ENCODE measurements at places on chromosomes 3 and 15. TPM values are rescaled to one million over a fixed set of nuclear protein-coding genes. Genes with fewer than 3 reads are reported as not detected.

DNA sequence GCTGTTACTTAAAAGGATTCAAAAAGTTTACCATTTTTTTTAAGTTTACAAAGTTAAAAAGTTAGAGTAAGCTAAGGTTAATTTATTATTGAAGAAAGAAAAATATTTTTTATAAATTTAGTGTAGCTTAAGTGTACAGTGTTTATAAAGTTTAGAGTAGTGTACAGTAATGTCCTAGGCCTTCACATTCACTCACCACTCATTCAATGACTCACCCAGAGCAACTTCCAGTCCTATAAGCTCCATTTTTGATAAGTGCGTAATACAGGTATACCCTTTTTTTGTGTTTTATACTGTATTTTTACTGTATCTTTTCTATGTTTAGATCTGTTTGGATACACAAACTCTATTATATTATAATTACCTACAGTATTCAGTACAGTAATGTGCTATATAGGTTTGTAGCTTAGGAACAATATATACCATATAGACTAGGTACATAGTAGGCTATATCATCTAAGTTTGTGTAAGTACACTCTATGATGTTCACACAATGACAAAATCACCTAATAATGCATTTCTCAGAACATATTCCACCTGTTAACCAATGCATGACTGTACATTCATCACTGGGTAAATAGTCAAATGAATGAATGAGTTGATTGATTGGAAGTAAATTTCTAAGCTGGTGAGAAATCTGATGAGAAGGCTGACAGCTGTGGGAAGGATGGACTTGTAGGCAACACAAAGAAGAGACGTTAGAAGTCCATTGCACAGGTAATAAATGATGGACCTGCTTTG is 95.2 kb upstream of the CDIN1 start:
- DNase-seq = no peak

CELSR3 gene
- 0.14 TPM for total RNA-seq

SLC7A14 gene
- not detected for total RNA-seq

WDR93 gene
- total RNA-seq = not detected

DNA sequence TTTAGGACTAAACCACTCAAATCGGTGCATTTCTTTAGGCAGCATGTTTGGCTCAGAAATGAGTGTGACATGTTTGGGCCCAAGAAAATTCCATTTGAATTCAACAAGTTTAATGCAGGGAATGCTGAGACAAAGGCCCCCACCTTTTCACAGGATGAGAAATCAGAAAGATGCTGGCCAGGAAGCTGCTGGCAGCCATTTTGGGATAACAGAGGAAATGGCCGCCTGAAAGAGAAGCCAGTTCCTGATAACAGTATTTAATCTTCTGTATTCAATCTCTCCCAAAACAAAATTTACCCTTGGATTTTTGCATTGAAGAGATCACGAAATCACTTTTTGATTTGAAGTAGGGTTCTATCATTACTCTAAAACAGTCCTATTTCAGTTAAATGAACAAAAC is 350.9 kb downstream of the SLC9A9 start:
- DNase-seq = no peak

DNA sequence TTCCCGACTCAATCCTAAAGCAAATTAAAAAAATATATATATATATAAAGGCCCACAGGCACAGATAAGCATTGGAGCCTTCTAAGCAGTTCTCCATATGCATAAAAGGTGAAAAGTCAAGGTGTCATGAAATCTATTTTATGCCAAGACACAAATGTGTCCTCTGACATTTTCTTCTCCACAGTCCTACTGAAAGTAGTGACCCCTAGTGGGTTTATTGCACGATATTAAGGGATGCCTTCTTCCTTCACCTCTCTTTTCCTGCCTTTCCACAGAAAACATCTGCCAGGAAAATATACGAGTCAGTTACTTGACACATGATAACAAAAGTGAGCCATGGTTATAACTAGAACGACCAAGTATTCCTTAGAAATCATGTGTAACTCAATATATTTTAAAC is 303.2 kb downstream of the TIGIT start:
- no peak for DNase-seq

DNA sequence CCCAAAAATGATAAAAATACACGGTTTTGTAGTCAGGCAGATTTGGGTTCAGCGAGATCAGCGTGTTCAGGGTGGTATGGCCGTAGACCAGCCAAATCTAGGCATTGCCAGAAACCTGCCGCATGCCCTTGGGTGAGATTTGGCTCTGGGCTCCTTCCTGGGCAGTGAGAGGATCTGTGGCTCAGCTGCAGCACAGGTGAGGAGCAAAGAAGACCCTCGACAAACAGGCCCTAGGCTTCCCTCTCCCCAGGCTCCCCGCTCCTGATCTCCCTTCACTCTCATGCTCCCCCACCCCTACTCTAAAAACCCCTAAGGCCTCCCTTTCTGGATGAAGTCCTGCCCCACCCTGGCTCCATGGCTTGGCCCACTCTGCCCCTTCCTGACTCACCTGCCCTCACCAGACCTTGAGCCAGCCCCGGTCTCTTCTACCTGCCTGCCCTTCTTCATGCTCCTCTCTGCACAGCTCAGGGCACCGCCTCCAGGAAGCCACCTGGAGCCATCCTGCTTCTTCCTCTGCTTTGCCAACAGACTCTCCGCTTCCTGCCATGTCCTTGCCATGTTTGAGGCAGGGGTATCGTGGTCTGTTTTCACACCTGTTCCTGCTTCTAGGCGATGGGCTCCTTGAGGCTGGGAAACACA is 88.1 kb downstream of the CORO2B start:
- DNase-seq = no peak

DNA sequence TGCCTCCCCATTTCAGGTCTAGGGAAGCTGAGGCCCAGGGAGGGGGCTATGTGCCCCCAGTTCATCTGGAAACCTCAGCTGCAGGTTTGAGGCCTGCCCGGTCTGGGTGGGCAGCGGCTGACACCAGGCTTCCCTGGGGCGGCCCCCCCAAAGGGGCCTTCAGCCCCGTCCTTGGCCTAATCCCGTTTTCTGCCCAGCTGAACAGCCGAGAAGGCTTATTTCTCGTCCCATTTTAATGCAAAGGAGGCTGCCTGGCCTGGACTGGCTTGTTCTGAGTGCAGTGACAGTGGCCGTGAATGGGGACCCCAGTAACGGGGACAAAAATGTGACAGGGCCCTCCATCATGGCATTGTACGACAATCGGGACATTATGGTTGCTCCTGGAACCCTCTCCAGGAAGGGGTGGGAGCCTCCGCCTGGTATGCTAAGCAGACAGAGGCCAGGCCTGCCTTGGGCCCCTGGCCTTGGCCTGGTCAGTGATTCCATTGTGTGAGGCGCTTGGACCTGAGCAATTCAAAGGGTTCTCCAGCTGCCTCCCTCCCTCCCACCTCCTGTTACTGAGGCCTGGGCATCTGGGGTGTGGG is 93.9 kb downstream of the WNT7A start:
- no peak for DNase-seq

ARHGEF26 gene
- total RNA-seq = 1.2 TPM

DNA sequence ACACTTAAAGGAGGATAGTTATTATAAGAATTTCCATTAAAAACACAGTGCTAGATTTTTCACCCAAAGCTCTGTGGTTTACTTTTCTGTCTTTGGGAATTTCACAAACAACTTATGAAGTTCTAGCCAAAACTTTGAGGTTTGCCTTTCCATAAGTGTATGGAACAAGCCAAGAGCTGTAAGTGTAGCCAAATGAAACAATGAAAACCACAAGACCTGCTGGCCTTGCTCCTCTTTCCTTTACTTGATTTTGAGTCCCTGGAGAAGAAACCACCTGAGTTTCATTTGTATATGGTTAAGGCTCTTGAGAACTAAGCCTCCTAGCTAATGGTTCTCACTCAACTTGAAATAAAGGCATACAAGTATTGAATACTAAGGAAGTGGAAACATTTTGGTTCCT is 365.3 kb upstream of the EPHA3 start:
- no peak for DNase-seq

DNA sequence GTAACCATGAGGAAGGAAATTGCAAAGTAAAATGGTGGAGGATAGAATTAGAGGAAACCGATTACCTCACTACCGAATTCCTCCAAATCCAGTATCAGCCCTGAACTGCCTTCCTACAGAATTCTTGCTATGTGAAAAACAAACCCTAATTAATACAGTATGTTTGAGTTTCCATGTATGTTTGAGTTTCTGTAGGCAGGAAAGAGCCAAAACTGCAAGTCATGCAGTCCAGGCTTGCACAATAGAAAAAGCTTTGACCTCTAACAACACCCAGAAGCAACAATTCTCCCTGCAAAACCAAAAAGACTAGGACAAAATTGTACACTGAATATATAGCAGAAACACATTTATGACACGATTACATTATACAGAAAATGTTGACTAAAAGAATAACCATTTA is 614.8 kb downstream of the DIPK2A start:
- DNase-seq = no peak

DNA sequence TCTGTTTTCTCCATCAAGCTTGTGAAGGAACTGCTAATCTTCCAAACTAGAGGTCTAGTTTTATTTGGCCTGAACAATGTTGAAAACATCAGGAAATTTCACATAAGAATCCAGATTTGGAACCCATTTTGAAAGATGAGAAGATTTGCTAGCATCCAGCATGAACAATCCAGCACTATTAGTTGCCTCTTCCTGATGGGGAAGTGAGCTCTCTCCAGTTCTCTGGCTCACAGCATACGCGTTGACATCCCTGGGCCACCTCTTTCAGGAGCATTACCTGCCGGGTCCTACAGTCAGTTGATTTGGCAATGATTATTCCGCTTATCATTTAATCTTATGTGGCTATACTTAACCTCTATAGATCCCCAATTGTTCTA is 10.9 kb downstream of the GPR87 start:
- no peak for DNase-seq

CP gene
- total RNA-seq = 6.2 TPM

DNA sequence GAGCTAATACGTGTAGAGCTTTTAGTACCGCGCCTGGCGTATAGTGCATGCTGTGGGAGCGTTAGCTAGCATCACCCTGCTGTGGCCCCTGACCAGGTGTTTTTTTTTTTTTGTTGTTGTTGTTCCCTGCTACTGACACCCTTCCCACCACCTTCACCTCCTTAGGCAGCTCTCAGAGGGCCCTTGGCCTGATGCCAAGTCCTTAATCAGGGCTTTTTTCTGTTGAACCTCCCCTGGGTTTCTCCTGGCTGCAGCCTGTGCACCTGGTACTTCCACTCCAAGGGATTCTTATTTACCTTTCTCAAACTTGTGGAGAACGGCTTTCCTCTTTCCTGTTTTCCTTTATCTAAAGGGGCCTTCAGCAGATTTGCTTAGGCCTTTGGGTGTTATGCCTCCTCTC is 53.3 kb downstream of the SLC7A14 start:
- DNase-seq = no peak

DNA sequence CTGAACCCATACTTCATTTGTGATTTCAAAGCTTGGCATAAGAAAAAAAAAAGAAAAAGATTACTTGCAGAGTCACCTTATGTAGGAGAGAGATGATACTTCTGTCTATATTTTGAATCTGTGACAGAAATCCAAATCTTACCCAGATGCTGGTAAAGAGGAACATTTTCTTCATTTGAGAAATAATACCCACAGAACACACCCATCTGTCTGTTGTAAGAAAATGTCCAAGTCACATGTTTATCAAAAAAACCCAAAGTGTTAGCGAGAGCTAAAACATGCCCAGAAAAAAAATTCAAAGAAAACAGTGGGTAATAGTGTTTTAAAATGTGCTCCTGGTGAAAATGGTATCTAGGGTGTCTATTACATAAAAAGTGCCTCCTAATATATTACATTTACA is 18.0 kb upstream of the RAP2B start:
- no peak for DNase-seq

GOLGA8M gene
- total RNA-seq = 2.5 TPM

GRCh38 chr3:10581251-10581650 is 75.9 kb upstream of the ATP2B2 start:
- no peak for DNase-seq

DNA sequence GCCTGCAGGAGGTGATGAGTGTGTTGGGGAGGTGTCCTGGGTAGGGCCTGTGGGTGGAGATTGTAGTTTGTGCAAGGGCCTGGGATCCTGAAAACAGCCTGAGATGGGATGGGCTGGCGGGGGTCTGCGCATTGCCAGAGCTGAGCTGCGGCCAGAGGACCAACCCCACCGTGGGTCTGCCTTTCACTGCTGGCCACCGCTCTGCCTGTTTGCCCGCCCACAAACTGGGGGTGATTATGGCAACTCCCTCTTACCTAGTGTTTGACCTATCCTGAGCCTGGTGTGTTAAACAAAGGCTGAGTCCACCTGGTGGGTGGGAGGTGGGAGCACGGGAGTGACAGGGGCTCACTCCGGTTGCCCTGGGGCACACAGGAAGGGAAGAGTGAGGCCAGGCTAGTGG is 9.8 kb downstream of the ABTB1 start:
- peak; percentile 12 for DNase-seq

COMMD4 gene
- 36.4 TPM for total RNA-seq

DNA sequence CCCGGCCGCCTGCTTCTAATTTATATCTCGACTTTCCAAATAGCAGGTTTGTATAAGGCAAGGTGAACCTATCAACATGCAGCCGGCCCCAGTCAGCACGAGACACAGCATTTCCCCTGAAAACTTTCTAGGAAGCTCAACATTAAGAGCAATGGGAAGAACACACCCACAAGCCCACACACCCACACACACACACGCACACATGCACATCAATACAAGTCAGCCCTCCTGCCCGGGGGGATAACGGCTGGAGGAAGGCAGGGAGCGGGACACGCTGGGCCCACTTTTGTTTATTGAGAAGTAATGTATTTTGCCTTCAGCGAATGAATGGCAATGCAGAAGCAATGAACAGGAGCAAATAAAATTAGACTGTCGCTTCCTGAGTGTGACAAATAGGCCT is 83.5 kb downstream of the PCSK6 start:
- DNase-seq = no peak

DNA sequence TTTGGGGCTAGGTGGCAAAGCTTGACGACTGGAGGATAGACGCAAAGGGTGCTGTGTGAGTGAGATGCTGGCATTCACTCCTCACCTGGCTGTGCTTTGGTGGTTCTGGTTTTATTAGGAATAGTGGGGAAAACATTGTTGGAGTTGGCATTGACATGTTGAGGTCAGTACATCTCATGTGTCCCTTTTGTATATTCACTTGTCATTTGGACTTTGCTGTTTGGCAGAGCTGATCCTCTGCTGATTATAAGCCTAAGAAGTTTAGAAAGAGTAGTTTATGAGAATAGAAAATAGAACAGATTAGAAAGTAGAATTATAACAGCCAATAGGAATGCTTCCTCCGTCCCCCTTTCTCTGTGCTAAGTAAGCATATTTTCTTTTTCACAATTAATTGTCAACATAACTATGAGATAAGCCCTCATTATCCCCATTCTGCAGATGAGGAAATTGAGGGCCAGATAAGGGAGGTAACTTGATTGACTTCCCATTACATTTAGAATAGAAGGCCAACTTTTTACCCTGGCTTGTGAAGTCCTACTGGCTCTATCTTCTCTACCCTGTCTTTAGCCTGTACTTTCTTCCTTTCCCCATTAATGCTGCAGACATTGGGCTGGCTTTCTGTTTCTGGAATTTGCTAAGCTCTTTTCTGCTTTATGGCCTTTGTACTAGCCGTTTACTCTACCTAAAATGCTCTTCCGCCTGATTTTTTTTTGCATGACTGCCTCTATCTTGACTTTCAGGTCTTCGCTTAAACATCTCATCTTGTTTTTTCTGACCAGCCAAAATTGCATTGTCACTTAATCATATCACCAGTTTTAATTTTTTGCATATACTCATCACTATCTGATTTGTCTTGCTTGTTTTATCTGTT is 12.8 kb downstream of the ITPR1 start:
- DNase-seq = no peak

GRCh38 chr15:98433346-98433745 is 215.0 kb upstream of the IGF1R start:
- DNase-seq = no peak

All from left ventricle myocardium inferior (tissue), 1 donor.